ENCODE measurements at places on chromosomes 7 and 10.

DNA sequence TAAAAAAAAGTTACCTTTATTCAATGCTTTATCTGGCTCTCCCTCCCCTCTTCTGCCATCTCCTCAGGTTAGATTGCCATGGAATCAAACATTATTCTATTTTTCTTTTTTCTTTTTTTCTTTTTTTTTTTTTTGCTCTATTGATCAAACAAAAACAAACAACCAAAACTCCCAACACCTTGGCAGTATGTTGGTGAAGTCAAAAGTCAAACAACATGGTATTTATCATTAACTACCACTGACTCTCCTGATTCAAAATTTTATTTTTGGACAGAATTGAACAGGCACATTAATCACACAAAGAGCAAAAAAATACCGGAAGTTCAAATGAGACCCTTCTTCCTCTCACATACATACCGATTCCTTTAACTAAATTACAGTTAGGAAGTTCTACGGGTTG, 6.4 kb downstream of the PON1 start:
- no peak for DNase-seq

- no peak for DNase-seq
Observed at GRCh38 chr7:16740623-16740953, 13.0 kb upstream of the TSPAN13 start.

- DNase-seq, result no peak
Observed at GRCh38 chr7:139230023-139230422, 1.0 kb upstream of the UBN2 start.

- DNase-seq, result no peak
Observed at GRCh38 chr10:6018422-6018821, 41.1 kb upstream of the IL15RA start.

DNA sequence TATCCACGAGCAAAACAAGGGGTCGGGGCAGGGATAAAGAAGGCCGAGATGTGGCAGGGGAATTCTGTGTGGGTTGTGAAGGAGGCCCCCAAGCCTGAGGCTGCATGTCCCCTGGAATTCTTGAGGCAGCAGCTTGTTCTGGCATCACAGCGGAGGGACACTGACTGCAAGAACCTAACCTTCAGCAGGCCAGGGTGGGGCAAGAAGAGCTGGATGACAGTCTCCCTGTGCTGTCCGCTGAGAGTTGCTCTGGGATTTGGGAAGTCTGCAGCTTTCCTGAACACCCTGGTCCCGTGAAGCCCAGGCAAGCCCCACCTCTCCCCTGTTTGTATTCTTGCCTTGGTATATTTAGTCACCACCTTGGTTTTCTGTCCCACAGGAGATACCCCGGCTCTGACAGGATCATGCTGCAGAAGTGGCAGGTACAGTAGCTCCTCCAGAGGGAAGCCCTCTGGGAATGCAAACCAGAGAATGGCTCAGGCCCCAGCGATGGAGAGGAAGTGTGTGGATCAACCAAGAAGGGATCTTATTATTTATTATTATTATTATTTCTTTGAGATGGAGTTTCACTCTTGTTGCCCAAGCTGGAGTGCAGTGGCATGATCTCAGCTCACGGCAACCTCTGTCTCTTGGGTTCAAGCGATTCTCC, 1.9 kb upstream of the LRRC18 start:
- no peak for DNase-seq

GRCh38 chr10:101683276-101683675, 11.7 kb downstream of the FBXW4 start:
- no peak for DNase-seq

- DNase-seq, result peak; percentile 42
Observed at GRCh38 chr10:111455776-111456426, 379.1 kb downstream of the ADRA2A start.

- no peak for DNase-seq
Observed at GRCh38 chr7:21044384-21044783, 257.7 kb upstream of the SP8 start.

DNA sequence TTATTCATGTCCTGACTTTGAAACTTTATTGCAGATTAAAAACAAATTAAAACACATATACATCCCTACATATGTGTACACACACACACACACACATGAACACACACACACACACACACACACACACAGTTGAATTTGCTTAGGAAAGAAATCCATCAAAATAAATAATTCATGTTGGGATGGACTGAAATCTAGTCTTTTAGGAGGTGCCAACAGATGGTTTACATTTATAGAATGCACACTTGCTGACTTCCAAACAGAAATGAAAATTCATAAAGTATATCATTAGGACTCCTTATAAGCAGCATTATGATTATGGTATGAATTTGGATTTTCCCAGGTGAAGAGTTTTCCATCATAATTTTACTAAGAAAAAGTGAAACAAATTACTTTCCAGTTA, 270.5 kb upstream of the ETV1 start:
- no peak for DNase-seq

DNA sequence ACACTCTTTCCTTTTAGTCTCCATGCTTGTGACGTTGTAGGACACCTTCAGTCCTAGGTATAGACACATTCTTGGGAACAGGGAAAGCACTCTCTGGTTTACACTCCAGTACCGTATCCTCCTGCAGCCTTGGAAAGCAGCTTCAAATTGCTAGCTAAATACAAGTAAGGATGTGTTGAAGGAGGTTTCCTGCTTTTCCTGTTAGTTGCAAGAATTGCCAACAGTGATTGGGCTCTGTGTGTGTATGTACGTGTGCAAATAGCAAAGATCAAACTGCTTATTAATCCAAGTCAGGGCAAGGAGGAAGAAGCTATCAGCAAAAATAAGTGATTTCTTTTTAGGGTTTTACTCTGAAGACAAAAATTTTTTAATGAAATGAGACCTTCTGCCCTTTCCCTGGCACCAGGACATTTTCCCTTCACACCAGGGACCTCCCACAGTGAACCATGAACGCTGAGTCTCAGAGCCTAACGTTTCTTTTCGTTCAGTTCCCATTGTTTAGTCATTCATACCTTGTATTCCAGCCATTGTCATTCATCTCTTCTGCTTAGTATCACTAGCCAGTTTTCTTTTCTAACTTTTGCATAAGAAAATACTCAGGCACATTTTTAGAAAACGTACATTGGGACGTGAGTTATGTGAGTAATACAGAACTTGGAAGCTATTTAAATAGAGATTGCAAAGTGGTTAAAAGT, 36.9 kb upstream of the AUTS2 start:
- DNase-seq, result peak; percentile 38

- DNase-seq, result peak; percentile 85
Observed at GRCh38 chr10:99996671-99997648, 12.8 kb downstream of the DNMBP start.

- no peak for DNase-seq
Observed at GRCh38 chr10:120017733-120018417, 125.3 kb downstream of the SEC23IP start.

- no peak for DNase-seq
Observed at GRCh38 chr10:120607710-120608703, 151.0 kb downstream of the PLPP4 start.

- peak; percentile 79 for DNase-seq
Observed at GRCh38 chr7:42843205-42843800, 68.6 kb downstream of the C7orf25 start.

DNA sequence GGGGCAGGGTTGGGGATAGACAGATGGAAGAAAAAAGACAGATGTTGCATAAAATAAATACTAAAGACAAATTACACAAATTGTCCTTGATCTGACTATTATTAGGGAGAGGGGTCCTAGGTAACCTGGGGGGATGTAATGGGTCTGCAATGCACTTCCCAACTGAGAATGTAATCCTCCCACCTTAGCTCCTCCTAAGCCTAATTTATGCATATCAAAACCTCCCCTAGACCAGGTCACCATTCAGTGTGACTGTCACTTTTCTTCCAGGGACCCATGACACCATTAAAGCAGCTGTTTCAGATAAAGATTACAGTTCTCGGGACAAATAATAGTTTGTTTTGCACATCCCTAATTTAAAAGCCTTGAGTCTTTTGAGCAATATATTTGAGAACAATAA, 133.9 kb upstream of the FEZF1 start:
- no peak for DNase-seq

- peak; percentile 98 for DNase-seq
Observed at GRCh38 chr10:92591550-92592022, 1.3 kb upstream of the KIF11 start.

GRCh38 chr7:35712563-35713226, 17.8 kb upstream of the HERPUD2 start:
- DNase-seq, result no peak

- no peak for DNase-seq
Observed at GRCh38 chr10:24622781-24623301, 100.8 kb downstream of the ARHGAP21 start.

GRCh38 chr10:64091897-64092296, 570.7 kb downstream of the REEP3 start:
- no peak for DNase-seq

DNA sequence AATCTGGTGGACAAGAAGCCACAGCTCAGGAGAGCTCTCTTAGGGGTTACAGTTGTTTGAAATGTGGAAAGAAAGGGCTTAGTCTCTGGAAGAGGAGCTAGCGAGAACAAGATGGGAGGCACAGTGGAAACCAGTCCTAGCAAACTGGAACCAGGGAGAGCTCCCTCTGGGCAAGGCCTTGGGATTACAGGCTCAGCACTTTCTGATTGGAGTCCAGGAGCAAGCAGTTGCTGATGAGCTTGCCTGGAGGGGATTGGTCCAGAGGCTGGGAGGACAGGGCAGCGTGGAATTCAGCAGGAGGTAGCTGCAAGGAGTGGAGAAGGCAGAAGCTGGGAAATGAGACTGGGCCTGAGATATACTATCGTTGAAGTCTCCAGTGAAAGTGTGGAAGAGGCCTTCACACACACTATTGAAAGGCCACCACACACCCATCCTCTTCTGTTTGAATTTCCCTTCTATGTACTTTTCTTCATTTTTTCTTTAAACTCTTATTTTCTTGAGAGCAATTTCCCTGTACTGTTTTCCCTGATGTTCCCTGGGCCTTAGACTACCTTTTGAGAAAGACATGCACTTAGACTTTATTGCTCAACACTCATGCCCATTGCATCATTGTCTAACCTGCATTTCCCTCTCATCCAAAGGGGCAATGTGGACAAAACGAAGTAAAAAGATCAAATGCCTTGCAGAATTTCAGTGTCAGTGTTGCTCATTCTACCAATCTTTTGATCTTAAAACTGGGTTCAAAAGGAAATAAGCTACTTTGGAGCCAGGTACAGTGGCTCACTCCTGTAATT, 57.8 kb upstream of the LANCL2 start:
- no peak for DNase-seq

- DNase-seq, result no peak
Observed at GRCh38 chr10:131516285-131516684, 204.8 kb upstream of the TCERG1L start.

DNA sequence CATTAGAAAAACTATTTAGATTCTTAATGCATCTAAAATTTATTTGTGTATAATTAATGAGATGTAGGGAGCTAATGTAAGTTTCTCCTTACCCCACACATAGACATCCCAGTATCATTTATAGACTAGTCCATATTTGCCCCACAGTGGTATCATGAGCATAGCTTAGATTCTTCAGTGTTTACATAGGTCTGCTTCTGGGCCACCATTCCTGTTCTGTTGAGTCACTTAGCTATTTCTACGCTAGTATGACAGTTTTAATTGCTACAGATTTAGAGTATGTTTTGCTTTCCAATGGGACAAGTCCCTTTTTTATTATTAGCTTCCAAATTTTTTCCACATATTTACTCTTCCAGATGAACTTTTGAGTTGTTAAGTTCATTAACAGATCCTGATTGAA, 69.4 kb downstream of the MCMBP start:
- peak; percentile 30 for DNase-seq

DNA sequence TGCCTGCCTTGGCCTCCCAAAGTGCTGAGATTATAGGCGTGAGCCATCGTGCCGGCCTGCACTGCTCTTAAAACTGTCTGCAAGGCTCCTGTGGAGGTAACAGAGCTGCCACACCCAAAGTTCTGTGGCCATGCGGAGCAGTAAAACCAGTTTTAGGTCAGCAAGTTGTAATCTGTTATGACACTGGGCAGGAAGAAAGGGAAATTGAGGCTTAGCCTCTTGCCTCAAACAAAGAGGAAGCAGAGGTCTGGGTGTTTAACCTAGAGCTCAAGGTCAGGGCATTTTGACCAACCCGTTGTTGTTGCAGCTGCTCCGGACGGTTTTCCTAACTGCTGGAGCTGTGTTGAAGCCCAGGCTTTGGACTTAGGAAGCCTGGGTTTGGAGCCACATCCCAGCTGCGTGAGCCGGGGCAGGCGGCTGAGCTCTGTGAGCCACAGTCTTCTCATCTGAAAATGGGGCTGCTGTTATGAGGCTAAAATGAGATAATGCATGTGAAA, 7.4 kb upstream of the RRP12 start:
- no peak for DNase-seq

GRCh38 chr10:125812128-125812750, 10.8 kb downstream of the UROS start:
- DNase-seq, result peak; percentile 11
